Activated CD4-positive, alpha-beta T cell treated with anti-CD3 and anti-CD28 coated beads, Interleukin-2, Interleukin-6, amounts not matched to agents 100 ng/mL and 50 ng/mL, durations not matched to agents 16 hours and 8 hours (primary cell): ENCODE measurements at places on chromosomes 1 and 21.

GRCh38 chr1:180849031-180849775 lies 63.5 kb upstream of the KIAA1614 start:
- peak; percentile 5 for DNase-seq

GRCh38 chr1:175167861-175168260 lies 24.7 kb downstream of the KIAA0040 start:
- DNase-seq: no peak

DNA sequence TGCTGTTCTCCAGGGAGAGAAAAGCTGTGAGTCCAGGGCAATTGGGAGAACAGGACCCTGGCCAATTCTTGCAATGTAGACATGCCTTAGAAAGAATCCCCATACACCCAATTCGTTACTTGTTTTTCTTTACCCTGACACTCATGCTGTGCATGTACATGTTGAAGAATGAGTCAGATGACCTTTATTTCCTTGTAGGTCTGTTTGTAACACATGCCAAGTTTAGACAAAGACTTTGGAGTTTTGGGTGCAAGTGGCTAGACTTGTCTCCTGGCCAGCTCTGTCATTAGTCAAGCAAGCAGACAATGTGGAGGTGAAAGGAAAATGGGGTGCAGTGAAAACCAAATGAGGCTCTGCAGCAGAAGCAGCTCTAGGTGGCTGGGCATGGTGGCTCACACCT lies 38.1 kb downstream of the GNPAT start:
- DNase-seq: no peak

DNA sequence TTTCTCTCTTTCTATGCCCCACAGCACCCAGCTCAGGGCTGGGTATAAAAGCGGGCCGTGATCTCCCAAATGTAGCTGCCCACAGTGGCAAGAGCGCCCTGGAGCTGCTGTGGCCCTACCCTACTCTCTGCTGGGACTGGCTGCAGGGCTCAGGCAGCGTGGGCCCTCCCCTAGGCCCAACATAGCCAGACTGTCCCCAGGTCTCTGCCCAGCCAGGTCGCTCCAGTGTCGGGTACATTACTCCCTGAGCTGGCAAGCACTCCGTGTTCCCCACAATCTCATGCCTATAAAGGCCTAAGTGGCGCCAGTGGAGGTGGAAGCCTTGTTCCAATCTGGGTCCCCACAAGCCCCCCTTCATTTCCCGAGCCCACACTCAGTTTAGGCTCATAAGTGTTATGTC lies 66.2 kb downstream of the GLIS1 start:
- DNase-seq: no peak

- DNase-seq: peak; percentile 87
These were observed 174.4 kb upstream of the HMCN1 start for GRCh38 chr1:185559684-185560331.

- DNase-seq: no peak
These were observed 38.3 kb downstream of the NCF2 start for GRCh38 chr1:183551924-183552323.

DNA sequence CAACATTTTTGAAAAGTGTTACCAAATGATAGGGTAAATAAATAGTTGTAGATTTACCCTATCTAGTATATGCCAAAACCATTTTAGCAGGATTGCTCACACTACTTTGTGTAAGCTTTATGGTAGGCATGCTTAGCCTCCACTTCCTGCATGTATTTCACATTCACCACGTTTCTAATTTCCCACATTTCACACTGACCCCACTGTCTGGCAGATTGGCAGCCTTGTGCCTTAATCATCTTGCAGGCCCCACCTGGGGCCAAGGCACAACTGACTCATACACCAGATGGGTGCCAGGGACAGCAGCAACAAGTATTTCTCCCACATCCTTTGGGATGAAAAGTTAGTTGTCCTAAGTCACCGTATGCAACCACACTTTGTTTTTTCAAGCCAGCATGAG lies 21.2 kb upstream of the CENPF start:
- no peak for DNase-seq

DNA sequence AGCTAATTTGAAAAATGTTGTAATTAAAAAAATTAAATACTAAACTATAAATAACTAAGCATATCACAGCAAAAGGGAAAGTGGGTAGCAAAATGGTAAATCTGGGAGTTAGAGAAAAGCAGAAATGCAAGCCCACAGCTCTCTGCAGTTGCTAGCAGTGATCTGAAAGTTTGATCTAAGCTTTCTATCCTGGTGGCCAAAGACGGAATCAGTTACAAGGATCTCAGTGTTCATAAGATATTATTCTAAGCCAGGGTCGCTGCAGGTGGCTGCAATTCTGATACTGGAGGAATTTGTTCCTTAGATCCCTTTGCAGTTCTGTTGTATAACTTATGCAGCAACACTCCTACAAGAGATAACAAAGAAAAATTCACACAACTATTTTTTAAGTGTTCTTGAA lies 363.7 kb downstream of the SETD4 start:
- DNase-seq: no peak

DNA sequence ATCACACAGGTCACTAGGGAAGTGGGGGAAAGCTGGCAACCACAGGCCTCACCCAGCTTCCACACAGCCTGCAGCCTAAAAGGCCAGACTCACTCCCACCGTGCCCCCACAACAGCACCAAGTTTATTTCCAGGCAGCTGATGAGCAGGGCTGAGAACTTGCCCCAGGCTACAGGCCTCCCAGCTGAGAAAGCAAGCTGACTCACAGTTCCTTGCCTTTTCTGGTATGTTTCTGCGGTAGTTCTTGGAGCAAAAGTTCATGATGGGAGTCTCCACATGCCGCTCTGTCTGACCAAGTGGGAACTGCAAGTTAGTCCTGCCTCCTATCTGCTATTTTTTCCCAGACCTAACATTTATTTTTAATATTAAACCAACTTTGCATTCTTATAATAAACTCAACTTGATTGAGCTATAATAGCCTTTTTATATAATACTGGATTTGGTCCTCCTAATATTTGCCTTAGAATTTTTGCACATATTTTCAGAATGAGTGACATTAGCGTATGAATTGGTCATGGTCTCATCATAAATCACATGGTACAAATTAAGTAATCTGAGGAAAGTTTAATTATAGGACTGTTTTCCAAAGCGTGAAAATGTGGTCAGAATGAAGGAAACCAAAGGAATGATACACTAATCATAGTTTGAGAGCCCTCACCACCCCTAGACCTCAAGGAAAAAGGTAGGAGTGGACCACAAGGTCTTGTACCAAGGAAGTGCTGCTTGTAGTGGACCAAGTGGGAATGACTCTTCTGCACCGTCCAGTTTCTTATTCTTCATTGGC lies 30.7 kb downstream of the RPAP2 start:
- DNase-seq: no peak

DNA sequence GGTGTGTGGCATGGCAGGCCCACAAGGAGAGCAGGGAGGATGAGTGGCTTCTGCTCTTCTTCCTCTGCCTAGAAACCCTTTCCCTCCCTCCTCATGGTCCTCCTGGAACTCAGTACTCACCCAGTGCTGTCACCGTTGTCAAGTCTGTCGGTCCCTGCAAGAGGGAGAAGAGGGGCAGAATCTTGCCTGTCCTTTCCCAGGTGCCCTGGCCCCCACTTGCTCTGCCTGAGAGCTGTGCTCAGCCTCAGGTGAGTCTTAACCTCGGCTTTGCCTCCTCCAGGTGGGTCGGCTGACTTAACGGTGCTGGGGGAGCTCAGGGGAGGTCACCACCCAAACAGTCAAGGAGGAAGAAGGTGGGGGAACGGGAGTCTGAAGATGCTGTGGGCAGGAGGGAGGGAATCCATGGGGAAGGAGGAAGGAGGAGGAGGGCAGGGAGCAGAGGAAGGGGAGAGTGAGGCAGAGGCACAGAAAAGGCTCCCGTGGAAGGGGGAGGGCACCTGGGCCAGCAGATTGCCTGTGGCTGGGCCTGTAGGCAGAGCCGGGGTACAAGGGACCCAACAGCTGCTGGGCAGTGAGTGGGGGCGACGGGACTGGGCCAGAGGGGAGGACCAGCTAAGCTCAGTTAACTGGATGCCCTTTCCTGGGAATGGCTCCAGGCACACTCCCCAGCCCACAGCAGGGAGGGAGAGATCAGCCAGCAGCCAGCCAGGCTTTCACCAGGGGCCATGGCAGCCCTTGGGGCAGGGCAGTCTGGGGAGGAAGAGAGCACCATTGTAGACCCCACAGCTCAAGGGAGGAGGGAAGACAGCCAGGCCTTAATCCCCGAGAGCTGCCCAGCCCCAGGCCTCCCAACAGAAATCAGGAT lies 26.3 kb downstream of the CTNNBIP1 start:
- DNase-seq: no peak

- DNase-seq: peak; percentile 51
These were observed 1.2 kb upstream of the IFFO2 start for GRCh38 chr1:18957532-18958300.

GRCh38 chr1:85850238-85850637 lies 142.0 kb upstream of the ZNHIT6 start:
- no peak for DNase-seq

- no peak for DNase-seq
These were observed 4.9 kb upstream of the PRDM2 start for GRCh38 chr1:13694886-13695684.

DNA sequence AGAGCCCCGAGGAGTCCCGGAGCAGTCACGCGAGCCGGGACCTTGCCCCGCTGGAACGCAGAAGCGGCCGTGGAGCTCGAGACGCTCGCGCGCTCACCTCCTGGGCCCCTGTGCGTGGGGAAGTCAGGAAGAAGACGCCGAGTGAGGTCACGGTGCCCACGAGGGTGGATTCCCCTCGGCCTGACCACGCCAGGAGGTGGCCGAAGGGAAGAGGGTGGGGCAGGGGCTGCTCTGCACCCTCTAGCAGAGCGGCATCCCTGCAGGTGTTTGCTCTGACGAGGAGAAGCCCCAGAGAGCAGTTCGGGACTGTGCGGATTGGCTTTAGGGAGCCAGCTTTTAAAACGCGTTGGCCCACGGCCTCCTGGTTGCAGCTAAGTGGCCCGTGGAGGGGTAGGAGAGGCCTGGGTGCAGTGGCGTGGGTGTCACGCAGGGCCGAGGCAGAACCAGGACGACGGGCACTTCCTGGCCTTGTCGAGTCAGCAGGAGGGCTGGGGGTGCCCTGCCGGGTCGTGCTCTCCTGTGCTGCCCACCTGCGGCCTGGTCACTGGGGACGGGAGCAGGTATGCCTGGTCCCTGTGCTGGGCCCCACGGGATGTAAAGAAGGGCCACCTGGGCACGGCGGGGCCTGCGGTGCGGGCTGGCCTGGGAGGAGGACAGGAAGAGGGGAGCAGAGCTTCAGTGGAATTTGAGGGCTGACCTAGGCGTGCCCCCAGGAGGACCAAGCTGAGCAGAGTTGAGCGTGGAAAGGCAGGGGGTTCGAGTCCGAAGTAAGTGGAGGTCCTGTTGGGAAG lies 1.0 kb downstream of the PDXK start:
- DNase-seq: peak; percentile 28

GRCh38 chr1:211415700-211416099 lies 76.3 kb downstream of the RD3 start:
- DNase-seq: no peak

GRCh38 chr1:206722751-206723461 lies 38.2 kb downstream of the MAPKAPK2 start:
- DNase-seq: no peak

DNA sequence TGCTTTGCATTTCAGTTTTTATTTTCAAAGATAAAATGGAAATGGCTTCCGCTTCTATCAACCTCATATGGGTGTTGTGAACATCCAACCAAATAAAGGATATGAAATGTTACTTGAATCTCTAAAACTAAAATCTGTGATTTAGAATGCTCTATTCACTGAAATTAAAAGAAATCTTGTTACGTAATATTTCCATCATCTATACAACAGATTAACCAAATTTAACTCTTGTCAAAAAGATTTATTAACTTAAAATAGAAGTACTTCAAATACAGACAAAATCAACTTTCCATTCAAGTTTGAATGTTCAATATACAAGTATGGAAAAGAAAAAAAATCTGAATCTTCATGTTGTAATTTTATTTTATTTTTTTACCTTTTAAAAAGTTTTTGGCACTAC lies 18.7 kb downstream of the PRPF38A start:
- no peak for DNase-seq

DNA sequence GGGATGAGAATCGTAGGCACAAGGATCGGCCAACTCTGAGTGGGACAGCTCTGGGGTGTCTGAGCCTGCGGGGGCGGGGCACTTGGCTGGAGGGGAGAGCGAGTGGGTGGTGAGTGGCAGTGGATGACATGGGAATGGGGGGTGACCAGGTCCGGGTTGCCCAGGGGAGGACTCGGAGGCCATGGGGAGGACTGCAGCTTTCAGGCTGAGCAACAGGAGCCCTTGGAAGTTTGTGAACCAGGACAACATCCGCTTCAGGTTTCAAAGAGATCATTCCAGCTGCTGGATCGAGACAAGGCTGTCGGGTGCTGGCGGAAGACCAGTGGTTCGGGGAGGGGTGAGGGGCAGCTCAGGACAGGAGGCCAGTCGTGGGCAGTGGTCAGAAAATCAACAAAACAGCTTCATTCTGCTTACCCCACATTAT lies 124.4 kb upstream of the IRF2BP2 start:
- DNase-seq: no peak

DNA sequence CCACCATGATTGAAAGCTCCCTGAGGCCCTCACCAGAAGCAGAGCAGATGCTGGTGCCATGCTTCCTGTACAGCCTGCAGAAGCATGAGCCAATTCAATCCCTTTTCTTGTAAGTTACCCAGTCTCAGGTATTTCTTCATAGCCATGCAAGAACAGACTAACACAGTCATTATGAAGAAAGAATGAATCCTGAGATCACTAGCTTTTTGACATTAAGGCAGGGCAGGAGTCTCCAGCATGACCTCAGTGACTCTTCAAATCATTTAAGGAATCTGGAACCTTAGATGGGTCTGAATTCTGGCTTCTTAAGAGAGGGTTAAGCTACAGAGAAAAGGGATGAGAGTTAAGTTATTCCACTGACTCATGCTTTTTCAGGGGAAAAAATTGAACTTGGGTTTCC lies 79.0 kb downstream of the PTPN14 start:
- DNase-seq: no peak

GRCh38 chr1:107946794-107947193 lies 18.2 kb downstream of the VAV3 start:
- no peak for DNase-seq

DNA sequence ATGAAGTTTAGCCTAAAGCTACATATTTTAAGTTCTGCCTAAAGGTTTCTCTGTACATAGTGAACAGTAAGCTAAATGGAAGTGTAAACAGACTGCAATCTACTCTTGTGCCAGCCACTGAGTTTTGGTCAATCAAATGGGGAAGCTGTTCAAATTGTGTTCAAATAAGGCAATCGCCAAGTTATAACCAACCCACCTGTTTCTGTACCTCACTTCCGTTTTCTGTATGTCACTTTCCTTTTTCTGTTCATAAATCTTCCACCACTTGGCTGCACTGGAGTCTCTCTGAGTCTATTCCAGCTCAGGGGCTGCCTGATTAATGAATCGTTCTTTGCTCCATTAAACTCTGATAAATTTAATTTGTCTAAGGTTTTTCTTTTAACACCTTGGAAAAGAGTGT lies 10.8 kb upstream of the THEM4 start:
- no peak for DNase-seq

DNA sequence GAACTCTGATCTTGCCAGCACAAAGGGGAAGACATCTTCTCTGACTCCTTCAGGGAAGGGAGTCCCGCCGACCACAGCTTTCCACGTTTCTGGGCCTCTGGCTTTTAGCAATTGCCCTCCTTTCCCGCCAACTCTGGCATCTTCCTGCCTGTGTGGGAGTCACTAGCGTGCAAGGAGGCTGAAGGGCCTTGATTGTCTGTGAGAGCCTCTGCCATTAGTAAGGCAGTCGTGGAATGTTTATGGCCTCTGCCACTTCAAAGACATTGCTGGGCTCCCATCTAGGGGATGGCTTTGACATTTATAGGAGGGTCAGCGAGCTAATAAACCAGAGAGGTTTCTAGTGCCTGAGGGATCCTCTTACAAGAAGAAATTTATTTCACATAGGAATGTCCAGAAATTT lies 14.3 kb upstream of the PROK1 start:
- no peak for DNase-seq

- DNase-seq: no peak
These were observed 267.6 kb upstream of the SGIP1 start for GRCh38 chr1:66266350-66266749.
